ENCODE measurements at places on chromosomes 12 and 14.

DNA sequence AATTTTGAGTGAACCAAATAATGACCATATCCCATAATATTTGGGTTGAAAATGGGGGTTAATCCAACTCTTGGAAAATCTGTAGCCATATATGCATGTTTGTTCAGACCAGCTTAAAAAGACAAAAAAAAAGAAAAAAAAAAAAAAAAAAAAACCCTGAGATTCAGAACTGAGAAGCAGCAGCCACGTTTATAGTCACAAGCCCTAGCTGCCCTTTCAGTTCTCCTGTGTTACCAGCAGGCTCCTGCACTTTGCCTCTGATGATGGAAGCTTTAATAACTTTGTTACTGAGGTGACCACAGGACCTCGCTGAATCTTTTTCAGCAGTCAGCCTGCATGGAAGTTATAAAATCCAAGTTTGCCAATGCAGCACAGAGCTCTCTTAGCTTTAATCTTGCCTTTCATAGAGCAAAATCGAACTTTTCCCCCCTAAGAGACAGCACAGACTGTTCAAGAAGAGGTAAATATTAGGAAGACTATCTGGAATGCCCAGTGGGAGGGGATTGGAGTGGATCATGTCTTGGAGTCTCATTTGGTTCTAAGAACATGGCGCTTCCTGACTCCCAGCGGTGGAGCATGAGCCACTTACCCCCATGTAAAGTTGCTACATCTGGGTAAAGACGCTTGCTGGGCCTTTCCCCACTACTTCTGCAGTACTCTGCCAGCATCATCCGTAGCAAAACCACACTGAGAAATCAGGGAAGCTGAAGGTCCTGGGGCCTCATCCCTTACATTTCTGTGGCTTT, 20.6 kb downstream of the GNG2 start:
- DNase-seq: no peak

- no peak for DNase-seq
Observed at GRCh38 chr12:97537501-97537900, 74.9 kb downstream of the RMST start.

GRCh38 chr12:83796531-83796930, 1109.8 kb downstream of the TMTC2 start:
- no peak for DNase-seq

- DNase-seq: no peak
Observed at GRCh38 chr12:112350593-112351592, 31.3 kb downstream of the HECTD4 start.

- no peak for DNase-seq
Observed at GRCh38 chr12:124750787-124751471, 112.7 kb downstream of the SCARB1 start.

DNA sequence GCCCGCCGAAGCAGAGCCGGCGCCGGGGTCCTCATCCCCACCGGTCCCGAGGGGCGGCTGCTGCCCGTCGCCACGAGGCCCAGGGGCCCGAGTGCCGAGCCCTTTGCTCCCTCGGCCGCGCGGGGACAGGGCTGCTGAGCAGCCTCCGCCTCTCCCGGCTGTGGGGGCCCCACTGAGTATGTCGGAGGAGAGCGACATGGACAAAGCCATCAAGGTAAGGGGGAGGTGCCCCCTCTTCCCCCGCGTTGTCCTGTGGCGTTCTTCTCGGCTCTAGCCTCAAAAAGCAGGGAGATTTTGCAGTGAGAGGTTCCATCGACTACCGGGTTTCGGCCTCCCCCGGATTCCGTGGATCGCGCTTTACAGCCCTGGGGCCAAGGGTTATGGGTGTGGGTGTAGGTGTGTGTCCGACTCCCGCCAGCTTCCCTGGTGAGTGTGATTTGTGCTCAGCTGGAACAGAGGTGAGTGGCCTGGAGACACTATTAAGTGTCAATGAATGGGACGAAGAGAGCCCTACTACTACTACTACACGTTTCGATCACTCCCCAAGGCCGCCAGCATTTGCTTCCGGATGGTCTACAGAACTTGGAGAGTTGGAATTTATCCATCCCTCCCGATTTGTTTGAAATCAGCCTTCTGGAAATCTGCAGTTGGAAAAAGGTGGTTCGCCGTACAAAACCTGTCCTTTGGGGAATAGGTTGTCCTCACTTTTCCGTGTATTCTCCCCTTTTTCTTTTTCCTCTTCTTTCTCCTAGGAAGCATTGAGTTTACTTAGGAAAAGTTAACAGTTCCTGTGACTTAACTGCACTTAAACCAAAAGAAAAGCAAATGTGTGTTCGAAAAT, 748 bp downstream of the MAPKAPK5 start:
- no peak for DNase-seq

DNA sequence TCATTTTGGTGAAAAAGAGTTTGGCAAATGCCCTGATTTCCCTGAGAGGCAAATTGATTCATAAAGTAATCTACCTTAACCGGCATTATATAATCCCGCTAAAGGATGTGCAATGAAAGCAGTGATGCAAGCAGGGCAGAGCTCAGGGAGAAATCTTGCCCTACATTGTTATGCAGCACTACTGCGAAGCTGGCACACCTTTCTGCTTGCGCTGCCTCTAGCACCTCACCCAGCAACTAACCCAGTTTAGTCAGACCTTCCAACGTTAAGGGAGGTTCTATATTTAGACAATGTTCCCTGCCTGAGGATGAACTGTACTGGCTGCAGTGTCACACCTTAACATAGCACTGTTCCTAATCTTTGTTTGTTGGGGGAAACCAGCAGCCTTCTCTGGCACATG, 60.8 kb upstream of the CCDC196 start:
- DNase-seq: no peak

GRCh38 chr14:92914087-92914656, 8.8 kb upstream of the CHGA start:
- DNase-seq: peak; percentile 42

DNA sequence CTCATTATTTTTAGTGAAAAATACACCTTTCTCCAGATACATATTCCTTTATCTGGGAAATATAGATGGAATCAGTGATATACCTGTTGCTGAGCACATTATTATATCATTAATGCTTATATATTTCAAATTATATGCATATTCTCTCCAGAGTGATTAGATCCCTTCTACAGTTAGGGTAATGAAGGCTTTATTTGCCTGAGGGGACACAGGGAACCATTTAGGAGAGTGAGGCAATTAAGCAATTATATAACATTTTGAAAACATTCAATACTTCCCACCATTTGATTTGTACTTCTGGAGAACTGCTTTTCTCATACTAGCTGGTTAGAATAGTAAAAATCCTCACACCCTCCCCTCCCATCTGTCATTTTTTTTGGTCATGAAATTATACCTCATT, 212.8 kb upstream of the NOVA1 start:
- DNase-seq: no peak

GRCh38 chr12:55631733-55632132, 5.0 kb upstream of the OR10P1 start:
- DNase-seq: no peak

DNA sequence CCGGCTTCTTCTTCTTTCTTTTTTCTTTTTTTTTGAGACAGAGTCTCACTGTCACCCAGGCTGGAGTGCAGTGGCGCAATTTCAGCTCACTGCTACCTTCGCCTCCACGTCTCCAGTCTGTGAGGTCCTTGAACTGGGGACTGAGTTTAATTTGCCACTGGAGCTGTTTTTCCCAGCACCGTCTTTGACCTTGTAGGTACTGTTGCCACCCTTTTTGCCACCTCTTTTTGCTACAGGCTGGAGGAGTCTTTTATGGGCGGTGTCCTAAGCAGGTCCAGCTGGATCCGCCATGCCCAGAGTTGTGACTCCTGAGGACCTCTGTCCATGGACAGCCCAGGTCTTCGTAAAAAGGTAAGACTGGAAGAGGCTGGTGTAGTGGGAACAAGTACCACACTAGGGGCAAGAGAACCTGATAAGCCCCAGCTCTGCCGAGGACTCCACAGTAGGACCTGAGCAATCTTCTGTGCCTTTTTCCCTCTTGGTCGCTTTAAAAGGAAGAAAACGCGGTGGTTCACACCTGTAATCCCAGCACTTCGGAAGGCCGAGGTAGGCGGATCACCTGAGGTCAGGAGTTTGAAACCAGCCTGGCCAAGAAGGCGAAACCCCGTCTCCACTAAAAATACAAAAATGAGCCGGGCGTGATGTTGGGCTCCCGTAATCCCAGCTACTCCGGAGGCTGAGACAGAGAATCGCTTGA, 946 bp downstream of the RNU4-2 start:
- peak; percentile 1 for DNase-seq

DNA sequence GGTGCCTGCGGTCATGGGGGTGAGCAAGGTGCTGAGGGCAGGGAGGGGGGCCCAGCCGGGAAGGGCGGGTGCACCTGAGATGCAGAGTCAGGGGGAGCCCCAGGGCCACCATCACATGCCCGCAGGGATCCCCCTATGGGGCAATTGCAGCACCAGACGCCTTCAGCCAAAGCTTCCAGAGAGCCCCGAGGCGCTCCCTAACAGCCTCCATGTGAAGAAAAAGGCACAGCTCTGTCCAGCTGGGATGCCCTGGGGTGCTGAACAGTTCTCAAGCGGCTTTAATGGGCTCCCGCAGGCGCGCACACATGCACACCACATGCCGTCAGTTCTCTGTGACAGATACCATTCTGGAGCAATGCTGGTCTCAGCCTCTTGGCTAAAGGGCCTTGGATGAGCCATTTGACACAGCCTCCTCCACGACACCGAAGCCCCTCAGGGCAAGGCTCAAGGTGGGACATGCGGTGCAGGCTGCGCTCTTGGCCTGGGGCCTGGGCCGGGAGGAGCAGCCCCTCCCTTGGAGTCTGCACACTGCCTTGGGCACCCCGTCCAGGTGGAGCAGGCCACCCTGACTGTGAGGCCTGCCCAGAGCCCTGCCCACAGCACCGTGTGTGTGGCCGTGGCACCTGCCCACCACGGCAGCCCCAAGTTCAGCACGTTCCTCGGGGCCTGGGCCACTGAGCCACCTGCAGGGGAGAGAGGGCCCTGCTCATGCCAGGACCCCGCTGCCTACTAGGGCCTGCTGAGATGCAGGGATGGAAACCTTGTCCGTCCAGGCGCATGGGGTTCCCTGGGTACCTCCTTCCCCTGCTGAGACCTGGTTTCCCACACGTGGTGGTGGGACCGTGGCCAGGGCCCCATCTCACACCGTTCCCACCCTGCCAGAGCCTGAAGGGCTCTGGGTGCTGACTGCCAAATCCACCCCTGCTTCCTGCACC, 7.7 kb downstream of the XRCC3 start:
- no peak for DNase-seq

- DNase-seq: peak; percentile 19
Observed at GRCh38 chr14:20697273-20698017, 8.9 kb downstream of the ANG start.

- no peak for DNase-seq
Observed at GRCh38 chr12:88450136-88450535, 130.1 kb downstream of the KITLG start.

DNA sequence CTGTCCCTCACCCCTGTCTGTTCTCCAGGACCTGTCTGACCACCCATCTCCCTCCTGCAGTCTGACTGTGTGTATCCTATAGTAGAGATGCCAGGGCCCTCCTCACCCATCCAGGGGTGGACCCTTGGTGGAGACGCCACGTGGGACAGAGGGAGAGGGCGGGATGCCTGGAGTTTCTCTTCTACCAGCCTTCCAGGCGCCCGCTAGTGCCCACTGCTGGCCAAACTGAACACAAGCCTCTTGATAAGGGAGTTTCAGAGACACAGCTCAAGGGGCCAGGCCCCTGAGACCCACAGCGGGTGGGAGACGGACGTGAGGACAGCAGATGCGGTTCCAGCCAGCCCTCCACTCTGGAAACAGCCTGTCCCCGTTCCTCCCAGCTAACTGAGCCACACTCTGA, 147.3 kb downstream of the RBM19 start:
- DNase-seq: no peak

DNA sequence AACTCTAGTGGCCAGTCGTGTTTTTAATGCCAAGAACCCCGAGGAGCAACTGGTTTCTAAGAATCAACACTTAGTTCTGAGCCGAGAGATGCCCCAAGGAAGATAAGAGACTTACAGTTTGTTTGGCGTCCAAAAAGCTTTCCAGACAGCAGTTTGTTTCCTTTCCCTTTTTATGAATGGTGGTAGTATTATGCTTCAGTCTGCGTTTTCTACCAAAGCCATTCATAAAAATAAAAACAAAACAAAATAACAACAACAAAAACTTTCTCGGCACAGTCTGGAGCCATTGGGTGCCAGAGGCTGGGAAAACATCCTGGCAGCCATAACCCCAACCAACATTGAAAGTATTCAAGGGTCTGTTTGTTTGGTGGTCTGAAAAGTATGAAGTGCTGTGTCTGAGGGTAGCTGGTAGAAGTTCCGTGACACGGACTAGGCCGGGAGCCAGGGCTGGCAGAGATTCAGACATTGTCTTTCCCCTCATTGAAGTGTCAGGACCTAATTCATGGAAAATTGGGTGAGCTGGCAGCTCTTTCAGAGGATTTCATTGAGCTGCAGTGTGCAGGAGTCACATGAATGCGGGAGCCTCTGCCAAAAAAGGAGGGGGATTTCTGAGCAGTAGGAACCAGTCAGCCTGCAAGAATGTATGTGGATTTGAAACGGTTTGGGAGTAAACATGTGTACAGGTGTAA, 124.2 kb downstream of the HMGA2 start:
- no peak for DNase-seq

GRCh38 chr12:121711361-121712189, 977 bp upstream of the TMEM120B start:
- no peak for DNase-seq

DNA sequence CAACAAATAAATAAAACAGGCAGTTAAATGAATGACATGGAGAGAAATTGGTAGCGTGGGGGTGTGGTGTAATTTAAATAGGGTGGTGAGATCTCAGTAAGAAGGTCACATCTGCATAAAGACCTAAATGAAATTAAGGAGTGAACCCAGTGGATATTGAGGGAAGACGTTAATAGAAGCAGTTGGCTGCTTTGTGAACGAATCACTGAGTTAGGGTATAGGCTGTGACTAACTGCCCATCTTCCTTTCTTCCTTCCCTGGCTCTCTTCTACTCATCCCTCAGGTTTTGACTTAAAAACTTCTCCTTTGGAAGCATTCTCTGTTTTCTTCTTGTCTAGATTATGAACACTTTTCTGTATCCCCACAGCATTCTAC, 64.7 kb downstream of the BTG1 start:
- DNase-seq: no peak

DNA sequence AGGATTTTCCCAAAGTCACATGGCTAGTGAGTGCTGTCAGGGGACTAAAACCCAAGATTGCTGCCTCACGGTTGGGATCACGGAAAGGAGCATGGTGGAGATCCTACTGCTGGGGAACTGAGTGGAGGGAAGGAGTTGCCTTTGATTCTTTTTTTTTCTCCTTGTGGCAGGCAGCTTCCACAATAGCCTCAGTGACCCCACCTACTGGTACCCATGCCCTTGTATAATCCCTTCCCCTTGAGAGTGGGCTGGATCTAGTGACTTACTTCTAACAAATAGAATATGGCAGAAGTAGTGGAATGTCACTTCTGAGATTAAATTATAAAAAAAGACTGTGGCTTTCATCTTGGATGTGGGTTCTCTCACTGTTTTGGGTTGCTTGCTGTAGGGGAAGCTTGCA, 135.7 kb downstream of the DICER1 start:
- DNase-seq: no peak
